Colonic mucosa (tissue), 4 donors: ENCODE measurements at places on chromosomes 7 and 10.

GRCh38 chr10:114905450-114905849 is 32.5 kb upstream of the TRUB1 start:
- H3K27ac ChIP-seq, result no peak overlapping the region
- no peaks in the 10 kb centered on the region for H3K27me3 ChIP-seq
- H3K36me3 ChIP-seq, result no peaks in the 10 kb centered on the region
- DNase-seq, result no peak
- H3K4me1 ChIP-seq, result no peaks in the 10 kb centered on the region

DNA sequence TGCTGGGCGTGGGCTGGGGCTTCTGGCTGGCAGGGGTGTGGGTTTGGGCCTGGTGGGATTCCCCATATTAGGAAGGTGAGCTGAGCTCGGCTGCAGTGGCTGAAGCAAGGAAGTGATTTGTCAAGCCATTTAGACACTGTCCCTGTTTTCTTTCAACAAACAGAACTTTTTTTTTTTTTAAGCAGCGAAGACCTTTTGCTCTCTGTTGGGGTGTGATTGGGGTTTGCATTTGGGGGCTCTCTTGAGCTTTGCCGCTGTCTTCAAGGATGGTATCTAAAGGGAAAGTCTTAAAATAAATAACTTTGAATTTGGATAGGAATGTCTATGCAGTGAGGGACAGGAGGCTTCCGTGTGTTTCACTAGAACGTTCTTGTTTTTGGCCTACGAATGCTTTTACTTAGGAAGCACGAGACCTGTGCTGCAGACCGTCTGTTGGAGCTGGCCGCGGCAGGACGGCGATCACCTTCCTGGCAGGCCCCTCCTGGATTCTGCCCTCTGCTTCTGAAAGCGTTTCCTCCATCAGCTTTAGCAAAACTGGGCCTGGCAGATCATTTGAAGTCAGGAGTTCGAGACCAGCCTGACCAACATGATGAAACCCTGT is 43.9 kb downstream of the FOXK1 start:
- H3K4me1 ChIP-seq, result no peaks in the 10 kb centered on the region
- no peaks in the 10 kb centered on the region for H3K27me3 ChIP-seq
- DNase-seq, result no peak
- no peaks in the 10 kb centered on the region for H3K36me3 ChIP-seq
- H3K4me3 ChIP-seq, result peak overlapping the region; percentile 32

- no peaks in the 10 kb centered on the region for H3K36me3 ChIP-seq
- H3K4me1 ChIP-seq, result no peaks in the 10 kb centered on the region
- H3K4me3 ChIP-seq, result no peak overlapping the region
Measured at GRCh38 chr7:101273206-101273605, 28.3 kb upstream of the FIS1 start.

- DNase-seq, result no peak
- H3K27me3 ChIP-seq, result no peaks in the 10 kb centered on the region
- H3K4me3 ChIP-seq, result no peak overlapping the region
- no peaks in the 10 kb centered on the region for H3K4me1 ChIP-seq
- H3K27ac ChIP-seq, result no peak overlapping the region
Measured at GRCh38 chr7:157875230-157876179, 538.7 kb downstream of the DNAJB6 start.

GRCh38 chr7:129317450-129317849 is 92.6 kb downstream of the AHCYL2 start:
- no peaks in the 10 kb centered on the region for H3K4me1 ChIP-seq
- DNase-seq, result no peak
- no peak overlapping the region for H3K4me3 ChIP-seq
- no peaks in the 10 kb centered on the region for H3K36me3 ChIP-seq
- H3K27me3 ChIP-seq, result no peaks in the 10 kb centered on the region

DNA sequence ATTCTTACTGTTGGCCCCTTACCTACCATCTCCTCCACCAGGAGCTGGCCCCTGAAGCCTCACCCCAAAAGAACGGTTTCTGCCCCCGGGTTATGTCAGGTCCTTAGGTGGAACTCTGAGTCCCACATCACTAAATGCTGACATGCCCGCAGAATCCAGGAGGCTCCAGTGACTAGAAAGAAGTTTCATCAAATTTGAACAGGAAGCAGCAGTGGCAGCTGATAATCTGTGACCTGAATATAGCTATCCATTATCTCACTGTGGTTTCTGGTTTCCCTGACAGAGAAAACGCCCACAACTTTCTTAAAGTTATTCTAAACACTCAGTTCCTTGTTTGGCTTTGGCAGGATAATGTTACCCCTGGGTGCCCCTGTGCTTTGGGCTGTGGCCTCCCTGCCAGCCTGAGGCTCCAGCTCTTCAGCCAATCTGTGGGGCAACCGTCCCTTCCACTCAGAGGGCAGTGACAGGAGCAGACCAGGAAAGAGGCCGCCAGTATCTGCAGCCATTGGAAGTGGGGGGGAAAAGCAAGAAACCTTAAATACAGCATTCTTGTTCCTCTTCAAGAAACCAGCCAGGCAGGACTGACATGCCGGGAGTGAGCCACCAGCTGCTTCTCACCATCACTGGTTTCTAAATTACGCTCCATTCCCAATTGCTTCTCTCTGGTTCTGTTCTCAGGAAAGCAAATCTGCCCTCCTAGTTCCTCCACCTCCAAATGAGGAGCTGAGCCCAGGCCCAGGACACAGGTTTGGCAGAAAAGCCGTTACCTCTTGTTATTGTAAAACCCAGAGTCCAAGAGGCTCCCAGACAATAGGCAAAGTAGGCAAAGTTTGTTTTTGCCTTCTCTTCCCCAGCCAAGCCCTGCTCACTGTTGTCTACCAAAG is 41.2 kb upstream of the VCL start:
- peak; percentile 24 for DNase-seq
- H3K4me3 ChIP-seq, result no peak overlapping the region
- H3K4me1 ChIP-seq, result no peaks in the 10 kb centered on the region
- H3K36me3 ChIP-seq, result no peaks in the 10 kb centered on the region

- H3K27me3 ChIP-seq, result no peaks in the 10 kb centered on the region
- no peak overlapping the region for H3K4me3 ChIP-seq
- H3K4me1 ChIP-seq, result peaks cover 4% of the 10 kb centered on the region
Measured at GRCh38 chr10:14498326-14498725, 167.6 kb upstream of the FRMD4A start.

GRCh38 chr7:1103789-1104515 is 16.0 kb downstream of the GPER1 start:
- H3K27ac ChIP-seq, result no peak overlapping the region
- no peaks in the 10 kb centered on the region for H3K4me1 ChIP-seq
